Stimulated activated CD4-positive, alpha-beta T cell treated with anti-CD3 and anti-CD28 coated beads, Interleukin-15, amount 100 ng/mL, for 24 hours (primary cell): ENCODE measurements at places on chromosomes 2 and 18.

- DNase-seq = no peak
Measured at GRCh38 chr2:45625824-45626223, 14.8 kb upstream of the SRBD1 start.

DNA sequence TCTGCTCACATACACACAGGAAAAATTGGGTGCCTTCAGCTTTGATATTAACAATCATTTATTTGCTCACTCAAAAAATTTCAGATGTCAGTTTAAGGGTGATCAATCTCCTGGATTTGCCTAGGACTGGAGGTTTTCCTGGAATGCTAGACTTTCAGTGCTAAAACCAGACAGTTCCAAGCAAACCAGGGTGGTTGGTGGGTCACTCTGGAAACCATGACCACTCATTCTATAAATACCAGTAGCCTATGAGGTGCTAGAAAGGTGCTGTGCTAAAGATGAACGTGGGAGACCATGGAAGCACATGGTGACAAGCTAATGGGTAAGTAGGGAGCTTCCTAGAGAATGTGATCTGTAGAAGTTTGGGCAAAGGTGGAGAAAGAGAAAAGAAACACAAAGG is 25.4 kb upstream of the STPG4 start:
- no peak for DNase-seq

GRCh38 chr2:7133521-7133920 is 216.3 kb downstream of the RNF144A start:
- DNase-seq = no peak

DNA sequence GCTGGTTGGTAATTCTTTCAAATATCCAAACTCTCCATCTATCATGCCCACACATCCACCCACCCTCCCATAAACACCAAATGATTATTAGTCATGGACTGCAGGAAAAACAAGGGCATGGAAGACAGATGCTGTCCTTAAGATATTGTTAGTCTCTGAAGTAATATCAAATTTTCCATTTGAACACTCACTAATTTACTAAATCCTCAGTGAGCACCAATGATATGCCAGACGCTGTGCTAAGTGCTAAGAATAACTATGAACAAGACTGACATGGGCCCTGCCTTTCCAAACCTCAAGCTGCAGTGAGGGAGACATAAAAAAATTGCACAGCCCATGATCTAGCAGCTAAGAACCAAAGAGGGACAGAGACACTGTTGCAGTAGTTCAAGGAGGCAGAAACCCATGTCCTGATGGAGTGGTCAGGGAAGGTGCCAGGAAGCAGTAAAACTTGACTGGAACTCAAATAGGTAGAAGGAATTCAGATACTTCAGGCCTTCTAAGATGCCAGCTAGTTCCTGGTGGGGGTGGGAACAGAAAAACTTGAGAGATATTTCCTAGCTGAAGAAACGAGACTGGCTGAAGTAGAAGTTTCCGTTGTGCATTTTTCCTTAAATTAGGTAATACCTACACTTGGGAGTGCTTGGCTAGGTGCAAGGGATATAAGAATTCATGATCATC is 182.1 kb downstream of the OSR1 start:
- no peak for DNase-seq

DNA sequence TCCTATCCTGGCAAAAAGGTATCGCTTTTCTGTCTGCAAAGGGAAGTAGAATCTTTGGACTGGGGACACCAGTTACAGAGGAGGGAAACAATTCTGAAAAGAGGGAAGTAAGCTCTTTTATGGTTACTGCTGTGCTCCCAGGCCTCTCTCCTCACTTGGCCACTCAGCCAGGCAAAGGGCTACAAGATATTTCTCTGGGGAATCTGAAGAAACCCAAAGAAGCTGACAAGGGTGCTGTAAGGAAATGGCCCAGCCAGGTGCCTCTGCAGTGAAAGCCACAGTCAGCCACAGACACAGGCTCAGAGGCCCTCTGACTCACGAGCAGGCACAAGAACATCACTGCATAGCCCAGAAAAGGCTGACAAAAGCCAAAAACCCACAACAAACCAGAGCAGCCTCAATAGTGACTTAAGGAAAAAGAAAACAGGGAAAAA is 5.8 kb downstream of the HDLBP start:
- DNase-seq = peak; percentile 77

DNA sequence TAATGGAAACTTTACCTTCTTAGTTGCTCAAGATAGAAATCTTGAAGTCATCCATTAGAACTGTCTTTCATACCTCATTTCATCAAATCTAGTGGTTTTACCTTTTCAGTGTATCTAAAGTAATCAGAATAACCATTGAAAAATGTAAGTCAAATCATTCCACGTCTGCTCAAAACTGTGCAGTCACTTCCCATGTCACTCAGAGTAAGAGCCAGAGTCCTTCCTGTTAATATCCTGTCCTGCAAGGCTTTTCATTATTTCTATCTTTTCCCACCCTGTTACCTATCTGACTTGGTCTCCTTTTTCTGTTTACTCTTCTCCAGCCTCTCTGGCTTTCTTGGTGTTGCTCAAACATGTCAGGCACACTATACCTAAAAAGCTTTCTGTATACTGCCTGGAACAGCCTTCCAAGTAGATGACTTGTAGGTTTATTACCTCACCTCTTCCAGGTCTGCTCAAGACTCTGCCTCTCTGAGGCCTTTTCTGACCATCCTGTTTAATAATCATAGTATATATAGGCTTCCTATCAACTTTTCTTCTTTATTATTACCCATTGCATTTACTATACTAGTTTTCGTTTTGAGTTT is 3.4 kb downstream of the C2orf69 start:
- DNase-seq = no peak

GRCh38 chr2:144510294-144510991 is 9.5 kb downstream of the ZEB2 start:
- no peak for DNase-seq

- no peak for DNase-seq
Measured at GRCh38 chr2:163527381-163527780, 208.4 kb downstream of the FIGN start.

- no peak for DNase-seq
Measured at GRCh38 chr18:26088487-26088886, 1.9 kb downstream of the SS18 start.

DNA sequence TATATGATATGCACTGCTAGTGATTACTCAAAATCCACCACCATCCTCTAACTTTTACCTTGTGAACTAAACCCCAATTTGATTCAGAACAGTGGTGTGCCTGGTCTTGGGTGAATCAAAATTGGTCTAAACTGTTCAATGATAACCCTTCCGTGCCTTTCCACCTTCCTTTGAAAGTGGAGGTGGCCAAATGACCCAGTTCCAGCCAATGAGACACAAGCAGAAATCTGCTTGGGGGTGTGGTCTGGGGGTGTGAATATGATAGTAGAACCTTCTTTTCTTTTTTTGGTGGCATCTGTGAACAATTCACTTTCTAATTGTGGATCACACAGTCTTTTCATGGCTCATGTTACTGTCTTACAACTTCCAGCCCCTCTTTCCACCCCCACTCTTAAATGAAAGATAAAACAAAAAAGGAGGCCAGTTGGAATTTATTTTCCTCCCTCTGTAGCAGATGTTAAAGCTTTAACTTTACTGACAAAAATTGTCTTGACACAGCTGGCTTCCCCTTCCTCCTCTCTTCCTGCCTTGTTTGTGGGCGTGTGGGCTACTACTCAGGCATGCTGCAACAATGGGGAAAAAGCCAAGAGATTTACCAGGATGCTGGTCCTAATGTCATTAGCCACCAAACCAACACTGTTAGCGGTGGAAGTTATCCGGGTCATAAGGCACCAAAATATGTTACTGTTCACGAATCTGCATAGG is 58.8 kb upstream of the ANKRD44 start:
- DNase-seq = no peak

DNA sequence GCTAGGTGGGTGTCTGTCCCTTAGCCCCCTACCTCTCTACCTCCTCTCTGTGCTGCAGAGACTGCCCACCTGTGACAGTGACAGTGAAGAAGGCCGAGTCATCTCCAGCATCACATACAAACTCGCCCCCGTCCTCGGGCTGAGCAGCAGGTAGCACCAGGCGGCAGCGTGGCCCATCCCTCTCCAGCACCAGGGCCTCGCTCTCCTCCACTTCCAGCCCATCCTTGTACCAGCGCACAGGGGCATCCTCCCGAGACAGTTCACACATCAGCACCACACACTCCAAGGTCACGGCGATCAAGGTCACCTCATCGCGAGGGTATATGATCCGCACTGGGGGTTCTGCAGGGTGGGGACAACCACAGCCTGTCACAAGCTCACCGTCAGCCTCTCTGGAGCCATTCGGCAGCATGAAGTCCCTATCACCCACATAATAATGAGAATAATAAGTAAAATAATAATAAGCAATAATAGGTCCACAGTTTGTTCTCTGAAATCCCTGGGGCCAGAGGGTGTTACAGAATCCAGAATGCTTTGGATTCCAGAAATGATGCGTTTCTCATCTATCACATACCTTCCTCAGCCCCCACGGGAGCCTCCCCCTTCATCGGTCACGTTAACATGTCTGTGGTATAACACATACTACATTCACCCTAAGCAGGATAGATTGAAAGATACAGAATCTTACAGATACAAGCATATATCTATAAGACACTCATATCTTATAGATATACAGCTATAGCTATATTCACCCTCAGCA is 12.0 kb downstream of the OBSL1 start:
- no peak for DNase-seq

- DNase-seq = no peak
Measured at GRCh38 chr18:44061438-44061837, 619.2 kb upstream of the SETBP1 start.

DNA sequence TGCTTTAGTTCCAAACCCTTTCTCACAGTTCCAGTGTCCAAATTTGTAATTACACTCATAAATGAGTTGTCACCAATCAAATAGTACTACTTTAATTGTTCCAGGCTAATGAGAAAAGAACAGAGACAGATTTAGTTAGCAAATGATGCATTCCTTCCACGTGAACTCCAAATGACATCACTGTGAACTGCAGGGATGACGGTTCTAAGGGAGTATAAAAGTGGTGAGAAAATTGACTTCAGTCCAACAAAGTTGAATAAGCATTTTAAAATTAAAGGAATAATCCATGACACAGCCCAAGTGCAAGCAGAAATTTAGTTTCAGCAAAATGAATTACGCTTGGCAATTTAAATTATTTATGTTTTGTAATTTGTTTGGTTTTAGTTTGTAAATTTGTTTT is 102.0 kb upstream of the LRATD1 start:
- no peak for DNase-seq
